Eye (tissue), 1 donor: ENCODE measurements at places on chromosomes 1 and 21.

- no peak for DNase-seq
These were observed 156.7 kb downstream of the SYT2 start for GRCh38 chr1:202553560-202554038.

DNA sequence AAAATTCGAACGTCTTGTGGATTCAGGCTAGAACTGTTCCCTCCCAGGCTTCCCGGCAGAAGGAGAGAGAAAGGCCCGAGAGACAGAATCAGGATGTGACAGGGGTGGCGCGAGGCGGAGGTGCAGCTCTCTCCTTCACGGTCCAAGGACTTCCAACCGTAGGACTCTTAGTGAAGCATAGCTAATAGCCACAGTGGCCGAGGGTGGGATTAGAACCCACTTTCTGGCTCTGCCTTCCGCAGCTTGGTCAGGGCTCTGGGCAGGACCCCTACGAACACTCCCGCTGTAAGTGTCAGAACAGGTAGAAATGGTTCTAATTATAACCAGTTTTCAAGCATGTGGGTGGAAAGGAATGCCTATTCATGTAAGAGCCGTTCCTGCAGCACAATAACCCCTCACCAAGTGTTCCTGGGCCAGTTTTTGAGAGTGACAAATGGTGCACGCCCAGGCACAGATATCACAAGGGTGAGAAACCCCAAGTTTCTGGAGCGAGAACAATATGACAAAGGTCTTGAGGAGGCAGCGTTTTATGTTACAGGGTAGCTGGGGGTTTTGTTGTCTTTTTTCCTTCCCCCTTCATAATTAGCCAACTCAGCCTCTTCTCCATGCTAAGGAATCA is 86.4 kb downstream of the SYF2 start:
- no peak for DNase-seq

DNA sequence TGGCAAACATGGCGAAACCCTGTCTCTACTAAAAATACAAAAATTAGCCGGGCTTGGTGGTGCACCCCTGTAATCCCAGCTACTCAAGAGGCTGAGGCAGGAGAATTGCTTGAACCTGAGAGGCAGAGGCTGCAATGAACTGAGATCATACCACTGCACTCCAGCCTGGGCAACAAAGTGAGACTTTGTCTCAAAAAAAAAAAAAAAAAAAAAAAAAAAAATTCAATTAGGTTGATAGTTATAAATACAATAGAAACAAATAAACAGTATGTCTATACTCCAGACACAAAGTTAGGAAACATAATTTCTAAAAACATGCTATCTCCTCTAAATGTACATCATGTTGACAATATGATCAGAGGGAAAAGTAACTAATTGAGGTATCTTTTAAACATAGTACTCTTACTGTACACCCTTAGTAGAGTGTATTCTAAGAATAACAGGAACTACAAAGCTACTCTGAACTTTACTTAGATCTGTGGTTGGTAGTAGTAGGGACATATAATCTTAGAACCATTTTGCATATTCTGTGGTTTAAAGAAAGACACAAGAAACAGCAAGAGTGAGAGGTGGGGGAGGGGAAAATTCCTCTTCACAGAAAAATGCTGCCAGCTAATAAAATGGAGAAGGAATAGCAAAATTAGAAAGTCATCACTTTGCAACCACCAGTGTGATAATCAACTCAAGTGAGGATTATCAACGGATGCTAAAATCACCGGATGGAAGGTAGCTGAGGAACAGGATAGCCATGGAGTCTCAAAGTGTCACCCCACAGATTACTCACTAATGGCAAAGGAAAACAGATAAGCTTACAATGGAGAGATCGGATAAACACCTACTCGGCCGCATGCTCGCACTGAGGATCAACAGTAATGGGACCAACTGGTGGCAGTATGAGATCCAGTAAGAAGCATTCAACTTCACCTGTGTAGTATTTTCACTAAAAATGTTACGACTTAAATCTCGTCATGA is 35.0 kb downstream of the MTOR start:
- DNase-seq: no peak

DNA sequence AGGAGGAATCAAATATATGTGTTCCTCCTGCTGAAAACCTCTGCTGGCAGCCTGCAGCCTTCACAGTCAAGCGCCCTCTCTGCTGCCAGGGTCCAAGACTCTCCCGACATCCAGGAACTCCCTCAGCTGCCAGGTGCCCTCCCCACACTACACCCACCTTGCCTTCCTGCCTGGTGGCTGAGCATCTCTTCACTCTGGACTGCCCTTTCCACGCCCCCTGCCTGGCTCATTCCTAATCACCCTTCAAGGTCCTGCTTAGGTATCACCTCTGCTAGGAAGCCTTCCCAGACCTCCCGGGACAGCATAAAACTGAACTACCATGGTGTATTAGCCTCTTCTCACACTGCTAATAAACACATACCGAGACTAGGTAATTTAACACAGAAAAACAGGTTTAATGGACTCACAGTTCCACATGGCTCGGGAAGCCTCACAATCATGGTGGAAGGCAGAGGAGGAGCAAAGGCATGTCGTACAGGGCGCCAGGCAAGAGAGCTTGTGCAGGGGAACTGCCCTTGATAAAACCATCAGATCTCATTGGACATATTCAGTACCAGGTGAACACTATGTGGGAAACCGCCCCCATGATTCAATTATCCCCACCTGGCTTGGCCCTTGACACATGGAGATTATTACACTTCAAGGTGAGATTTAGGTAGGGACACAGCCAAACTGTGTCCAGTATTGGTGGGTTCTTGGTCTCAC is 15.3 kb downstream of the LDLRAD1 start:
- DNase-seq: no peak

GRCh38 chr1:245871915-245872314 is 635.2 kb downstream of the SMYD3 start:
- DNase-seq: no peak

- no peak for DNase-seq
These were observed 796.2 kb downstream of the PLA2G4A start for GRCh38 chr1:187624812-187625545.

DNA sequence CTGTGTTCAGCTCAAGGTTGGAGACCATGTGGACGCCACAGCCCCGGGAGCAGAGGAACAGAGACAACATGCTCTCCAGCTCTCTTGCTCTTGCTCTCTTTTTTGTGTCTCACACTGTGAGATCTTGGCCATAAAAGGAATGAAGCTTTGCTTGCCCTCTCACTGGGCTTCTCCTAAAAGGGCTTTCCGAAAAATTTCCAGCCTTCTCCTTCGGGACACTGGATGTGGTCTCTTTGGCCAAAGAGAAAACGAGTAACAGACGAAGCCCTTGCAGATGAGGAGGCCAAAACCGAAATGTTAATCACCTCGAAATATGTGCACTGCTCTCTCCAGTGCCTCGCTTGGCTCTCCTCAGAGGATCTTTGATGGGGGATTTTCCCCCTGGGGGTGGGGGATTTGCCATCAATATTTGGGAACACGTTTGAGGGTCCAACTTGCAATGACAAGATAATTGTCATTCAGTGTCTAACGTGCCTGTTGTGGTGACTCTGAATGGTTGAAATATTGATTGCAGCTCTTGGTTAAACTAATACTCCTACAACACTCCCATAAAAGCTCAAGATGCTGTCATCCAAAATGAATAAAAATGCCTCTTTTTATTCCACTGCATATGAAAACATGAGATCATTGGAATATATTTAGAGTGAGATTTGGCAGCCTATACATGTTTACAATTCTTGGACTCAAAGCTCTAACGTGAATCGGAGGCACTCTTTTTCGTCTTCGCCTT is 68.6 kb upstream of the ANGPTL1 start:
- peak; percentile 67 for DNase-seq

GRCh38 chr1:184854496-184855140 is 100.0 kb upstream of the EDEM3 start:
- DNase-seq: no peak

DNA sequence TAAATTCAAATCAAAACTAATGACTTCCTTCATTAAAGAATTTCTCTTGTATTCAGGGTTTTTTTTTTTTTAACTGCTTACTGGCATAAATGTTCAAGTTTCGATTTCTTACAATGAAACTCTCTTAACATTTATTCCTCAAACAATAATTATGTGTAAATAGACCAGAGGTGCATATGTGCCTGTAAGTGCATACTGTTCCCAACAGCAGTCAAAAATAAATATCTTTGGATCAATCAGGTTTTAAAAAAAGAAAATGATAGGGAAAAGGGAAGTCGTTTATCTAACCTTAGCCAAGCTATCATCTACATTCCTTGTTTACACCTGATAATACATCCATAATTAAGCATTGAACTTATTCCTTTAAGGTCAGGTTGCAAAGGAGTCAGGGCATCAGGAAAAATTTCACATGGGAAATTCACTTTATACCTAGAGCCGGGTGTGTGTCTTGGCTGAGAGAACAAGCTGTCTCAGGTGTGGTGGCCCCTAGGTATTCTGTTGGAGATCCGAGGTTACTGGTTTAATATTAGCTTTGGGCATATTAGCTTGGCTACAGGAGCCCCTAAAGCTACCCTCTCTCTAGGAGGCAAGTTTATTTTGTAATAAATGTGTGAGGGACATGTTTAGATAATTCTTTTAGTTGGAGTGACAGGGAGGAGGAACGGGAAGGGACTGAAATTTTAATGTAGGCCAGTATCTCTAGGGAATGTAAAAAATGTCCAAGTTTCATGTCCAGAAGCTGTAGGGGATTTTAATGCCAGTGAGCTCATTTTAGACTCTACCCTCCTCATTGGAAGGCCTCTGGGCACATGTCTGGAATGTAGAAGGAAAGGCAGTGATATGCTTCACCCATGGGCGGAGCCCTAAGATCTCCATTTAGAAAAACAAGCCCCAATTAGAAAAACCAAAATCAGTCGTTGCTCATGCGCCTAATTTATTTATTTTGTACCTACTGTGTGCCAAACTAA is 327.9 kb upstream of the PROX1 start:
- no peak for DNase-seq

- DNase-seq: no peak
These were observed 269.5 kb downstream of the HHAT start for GRCh38 chr1:210598135-210598652.
